ENCODE measurements at places on chromosomes 16 and 17.

DNA sequence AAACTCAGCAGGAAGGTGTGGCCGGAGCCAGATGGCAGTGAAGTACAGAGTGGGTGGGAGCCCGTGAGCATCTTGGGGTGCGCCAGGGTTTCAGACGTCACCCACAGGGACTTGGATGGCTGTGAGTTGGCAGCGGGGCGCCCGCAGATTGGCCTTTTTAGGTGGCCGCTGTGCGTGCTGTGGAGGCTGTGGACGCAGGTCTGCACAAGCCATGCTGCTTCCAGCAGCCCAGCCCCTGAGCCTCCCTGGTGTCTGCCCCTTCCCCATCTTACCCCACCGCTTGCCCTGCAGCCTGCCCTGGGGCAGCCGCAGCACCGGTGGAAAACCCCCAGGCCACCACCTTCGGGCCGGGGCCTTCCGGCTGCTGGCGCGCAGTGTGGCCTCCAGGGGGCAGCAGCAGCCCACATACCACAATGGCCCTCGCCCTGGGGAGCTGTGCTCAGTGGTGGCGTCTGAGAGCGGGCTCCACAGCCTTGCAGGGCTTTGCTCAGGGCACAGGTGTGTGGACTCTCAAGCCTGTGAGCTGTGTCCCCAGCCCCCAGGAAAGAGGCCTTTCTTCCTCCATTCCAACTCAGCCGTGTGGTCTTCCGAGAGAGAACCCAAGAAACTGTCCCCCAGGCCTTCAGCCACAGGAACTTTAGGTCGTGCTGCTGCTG, 11.8 kb downstream of the ENDOV start:
- DNase-seq: peak; percentile 79

GRCh38 chr16:50195276-50195675, 42.2 kb downstream of the TENT4B start:
- DNase-seq: no peak

DNA sequence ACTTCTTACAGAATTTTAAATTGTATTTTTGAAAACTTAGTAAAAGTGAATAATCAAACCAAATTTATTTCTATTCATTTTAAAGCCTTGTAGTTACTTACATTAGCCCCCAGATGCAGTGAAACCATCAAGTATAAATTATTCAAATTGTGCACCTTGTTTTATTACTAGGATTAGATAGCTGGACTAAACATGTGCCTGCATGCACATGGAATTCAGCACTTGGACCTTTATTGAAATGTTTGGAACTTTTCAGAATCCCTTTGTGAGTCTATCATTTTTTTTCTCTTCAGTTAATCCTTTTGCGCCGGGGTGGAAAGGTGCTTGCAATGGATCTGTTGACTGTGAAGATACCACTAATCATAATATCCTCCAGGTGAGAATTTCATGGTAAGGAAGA, 4.7 kb downstream of the ZPBP2 start:
- no peak for DNase-seq

- DNase-seq: no peak
These were observed 6.3 kb downstream of the TBC1D16 start for GRCh38 chr17:80029258-80029974.

GRCh38 chr16:49918257-49918656, 62.3 kb upstream of the ZNF423 start:
- no peak for DNase-seq

DNA sequence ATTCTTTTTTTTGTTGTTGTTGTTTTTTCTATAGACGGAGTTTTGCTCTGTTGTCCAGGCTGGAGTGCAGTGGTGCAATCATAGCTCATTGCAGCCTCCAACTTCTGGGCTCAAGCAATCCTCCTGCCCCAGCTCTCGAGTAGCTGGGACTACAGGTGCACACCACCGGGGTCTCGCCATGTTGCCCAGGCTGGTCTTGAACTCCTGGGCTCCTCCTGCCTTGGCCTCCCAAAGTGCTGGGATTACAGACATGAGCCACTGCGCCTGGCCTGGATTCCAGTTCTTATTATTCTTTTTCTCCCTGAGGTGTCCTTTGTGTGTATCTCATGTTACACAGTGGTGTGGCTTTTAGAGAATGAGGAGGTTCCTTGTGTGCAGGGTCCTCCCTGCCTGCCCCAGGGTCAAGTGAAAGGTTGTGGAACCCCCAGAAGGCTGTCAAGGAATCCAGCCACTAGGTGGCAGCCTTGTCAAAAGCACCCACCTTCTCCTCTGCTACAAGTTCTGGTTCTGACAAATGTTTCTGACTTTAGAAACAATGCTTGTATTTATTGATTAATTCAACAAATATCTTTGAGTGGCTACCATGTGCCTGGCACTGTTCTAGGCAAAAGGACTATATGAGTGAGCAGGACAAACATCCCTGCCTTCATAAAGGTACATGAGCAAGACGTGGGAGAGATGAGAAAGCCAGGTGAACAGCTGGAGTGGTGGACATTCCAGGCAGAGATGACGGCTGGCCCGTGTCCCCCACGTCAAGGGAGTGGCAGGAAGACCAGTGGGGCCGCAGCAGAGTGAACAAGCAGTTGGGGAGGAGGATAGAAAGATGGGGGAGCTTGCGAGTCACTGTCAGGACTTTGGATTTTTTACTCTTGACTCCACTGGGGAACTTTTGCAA, 112.4 kb downstream of the SPECC1 start:
- DNase-seq: peak; percentile 55

DNA sequence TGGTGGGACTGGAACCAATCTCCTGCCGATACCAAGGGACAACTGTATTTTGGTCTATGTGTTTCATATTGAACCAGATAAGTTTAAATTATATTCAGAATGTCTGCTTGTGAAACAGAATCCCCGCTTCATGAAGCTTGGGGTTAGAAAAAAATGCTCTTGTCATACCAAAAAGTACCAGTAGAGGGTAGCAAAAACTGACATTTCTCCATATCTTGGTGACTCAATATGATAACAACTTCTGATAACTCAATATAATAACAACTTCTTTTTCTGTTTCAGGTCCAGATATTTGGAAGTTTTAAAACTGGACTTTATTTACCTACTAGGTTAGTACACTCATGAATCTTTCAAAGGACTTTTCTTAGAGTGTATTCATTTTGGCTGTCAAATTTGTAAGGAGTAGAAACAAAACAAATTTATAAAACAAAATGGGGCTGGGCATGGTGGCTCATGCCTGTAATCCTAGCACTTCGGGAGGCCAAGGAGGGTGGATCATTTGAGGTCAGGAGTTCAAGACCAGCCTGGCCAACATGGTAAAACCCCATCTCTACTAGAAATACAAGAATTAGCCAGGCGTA, 52.3 kb upstream of the ADCY7 start:
- DNase-seq: no peak

GRCh38 chr17:39651923-39652586, 13.1 kb upstream of the TCAP start:
- DNase-seq: no peak

Data from activated naive CD4-positive, alpha-beta T cell (primary cell).